Stimulated activated CD8-positive, alpha-beta memory T cell treated with anti-CD3 and anti-CD28 coated beads, Interleukin-4, amount 100 ng/mL, for 1 hour (primary cell): ENCODE measurements at places on chromosomes 3 and 15.

GRCh38 chr3:59240666-59241255 lies 190.9 kb upstream of the CFAP20DC start:
- no peak for DNase-seq

- DNase-seq: no peak
Measured at GRCh38 chr3:78847603-78848002, 920.2 kb downstream of the ROBO1 start.

DNA sequence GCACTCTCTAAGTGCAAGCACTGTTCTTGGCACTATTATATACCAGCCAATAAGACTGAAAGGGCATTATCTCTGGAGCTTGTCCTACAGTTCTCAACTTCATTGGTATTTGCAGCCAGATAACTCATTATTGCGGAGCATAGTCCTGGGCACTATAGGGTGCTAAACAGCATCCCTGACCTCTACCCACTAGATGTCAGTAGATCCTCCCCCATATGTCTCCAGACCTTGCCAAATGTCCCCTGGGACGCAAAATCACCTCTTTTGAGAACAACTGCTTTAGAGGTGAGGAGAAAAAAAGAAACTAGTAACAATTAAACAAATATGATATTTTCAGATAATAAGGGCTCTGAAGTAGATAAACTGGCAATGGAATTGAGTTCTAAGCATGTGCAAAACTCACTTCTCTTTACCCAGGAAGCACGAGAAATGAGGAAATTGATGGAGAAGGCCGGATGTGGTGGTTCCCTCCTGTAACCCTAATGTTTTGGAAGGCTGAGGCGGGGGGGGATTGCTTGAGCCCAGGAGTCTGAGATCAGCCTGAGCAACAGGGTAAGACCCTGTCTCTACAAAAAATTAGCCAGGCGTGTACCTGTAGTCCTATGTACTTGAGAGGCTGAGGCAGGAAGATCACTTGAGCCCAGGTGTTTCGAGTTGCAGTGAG lies 61.4 kb downstream of the FRMD4B start:
- DNase-seq: no peak

DNA sequence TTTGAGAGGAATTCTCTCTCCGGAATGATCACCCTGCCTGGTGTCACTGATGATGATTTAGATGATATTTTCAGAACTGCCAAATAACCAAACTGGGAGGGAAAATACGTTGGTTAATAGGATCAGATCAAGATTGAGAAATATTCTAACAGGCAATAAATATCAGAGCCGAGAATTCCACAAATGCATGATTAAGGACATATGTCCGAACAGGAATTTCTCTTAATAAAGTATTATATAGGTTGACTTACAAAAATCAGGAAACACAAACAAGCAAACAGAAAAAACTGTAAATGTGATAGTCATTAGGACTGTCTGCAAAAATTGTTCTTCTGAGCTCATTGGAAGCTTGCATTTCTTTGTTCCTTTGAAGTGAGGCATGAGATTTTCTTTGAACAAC lies 75.1 kb upstream of the PHLDB2 start:
- no peak for DNase-seq

- no peak for DNase-seq
Measured at GRCh38 chr3:55544219-55544618, 57.1 kb upstream of the WNT5A start.

GRCh38 chr15:99185414-99186130 lies 63.8 kb downstream of the TTC23 start:
- no peak for DNase-seq

GRCh38 chr15:66765478-66766281 lies 63.6 kb downstream of the SMAD6 start:
- DNase-seq: no peak

DNA sequence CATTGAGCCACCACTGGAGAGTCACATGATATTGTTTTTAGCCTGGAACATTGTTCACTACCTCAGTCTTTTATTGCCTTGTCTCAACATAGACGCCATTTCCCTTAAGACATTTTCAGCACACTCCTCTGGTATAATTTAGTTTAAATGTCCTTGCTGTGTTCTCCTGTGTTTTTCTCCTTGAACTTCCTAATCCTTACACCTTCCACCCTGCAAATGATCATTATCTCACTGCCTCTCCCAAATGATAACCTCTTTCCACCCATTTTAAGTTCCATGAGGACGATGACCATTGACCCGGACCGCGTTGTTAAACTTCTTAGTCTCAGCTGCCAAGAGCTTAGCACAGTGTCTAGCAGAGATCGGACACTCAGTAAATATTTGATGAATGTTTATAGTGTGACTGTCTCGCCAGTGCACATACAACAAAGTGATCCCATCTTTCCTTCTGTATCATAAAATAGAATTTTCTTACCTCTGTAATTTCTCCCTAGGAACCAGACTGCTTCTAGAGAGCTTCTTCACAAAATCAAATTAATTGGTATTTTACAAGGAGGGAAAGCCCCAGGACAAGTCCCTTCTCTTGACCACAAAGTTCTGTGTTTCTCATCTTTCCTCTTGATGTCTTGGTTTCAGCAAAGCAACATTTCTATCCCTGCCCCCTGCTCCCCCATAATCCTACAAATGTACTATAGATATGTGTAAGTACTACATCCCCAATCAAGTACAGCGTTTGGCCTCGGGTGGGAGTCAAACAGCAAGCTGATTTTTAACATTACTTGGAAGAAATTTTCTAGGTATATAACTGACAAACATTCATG lies 429.6 kb downstream of the LPP start:
- DNase-seq: no peak

DNA sequence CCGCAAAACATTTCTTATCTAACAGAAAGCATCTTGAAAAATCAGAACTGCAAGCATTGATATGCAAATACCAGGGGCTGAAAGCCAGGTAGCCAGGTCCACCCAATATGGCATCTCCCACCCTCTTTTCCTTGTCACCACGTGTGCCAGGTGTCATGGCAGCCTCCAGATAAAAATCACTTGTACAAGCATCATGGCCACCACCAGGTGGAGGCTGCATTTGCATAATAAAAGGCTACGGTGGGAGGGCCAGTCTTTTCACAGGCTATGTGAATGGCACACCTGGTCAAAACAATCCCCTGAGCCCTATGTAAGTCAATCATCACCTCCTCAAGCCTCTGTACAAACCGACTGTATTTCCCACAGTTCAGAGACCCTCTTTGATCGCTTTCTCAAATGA lies 1233.1 kb upstream of the ALCAM start:
- no peak for DNase-seq

- peak; percentile 25 for DNase-seq
Measured at GRCh38 chr3:40179016-40179415, 130.5 kb upstream of the EIF1B start.

DNA sequence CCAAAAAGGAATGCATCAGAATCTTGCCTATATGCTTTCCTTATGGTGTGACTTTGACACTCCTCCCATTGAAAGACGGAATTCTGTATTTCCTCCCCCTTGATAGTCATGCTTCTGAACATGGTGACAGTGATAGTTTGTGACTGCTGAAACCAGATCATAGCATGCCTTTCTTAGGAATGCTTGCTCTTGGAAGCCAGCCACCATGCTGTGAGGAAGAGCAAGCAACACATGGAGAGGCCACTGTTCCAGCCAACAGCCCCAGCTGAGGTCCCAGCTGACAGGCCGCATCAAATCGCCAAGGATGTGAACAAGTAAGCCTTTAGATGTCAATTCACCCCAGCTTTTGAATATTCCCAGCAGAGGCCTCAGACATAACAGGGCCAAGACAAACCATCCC lies 100.1 kb downstream of the IGF2BP2 start:
- DNase-seq: no peak

DNA sequence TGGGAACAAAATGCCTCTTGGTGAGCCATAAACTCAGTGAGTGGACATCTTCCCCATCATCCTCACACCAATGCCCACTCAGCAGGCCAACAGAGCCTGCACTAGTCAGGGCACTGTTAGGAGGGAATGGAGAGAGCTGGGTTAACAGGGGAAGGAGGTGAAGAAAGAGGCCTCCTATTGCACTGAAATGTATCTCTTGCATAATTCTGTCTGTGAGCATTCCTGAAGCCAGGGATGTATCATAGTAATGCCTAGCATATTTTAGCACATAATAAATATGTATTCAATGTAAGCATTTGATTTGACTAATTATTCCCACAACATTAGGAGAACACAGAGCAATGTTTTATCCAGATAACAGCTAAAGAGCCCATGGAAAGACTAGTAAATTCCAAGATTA lies 81.2 kb downstream of the ANO10 start:
- DNase-seq: no peak

- no peak for DNase-seq
Measured at GRCh38 chr3:99950921-99951320, 133.3 kb downstream of the CMSS1 start.

GRCh38 chr3:35088943-35089342 lies 550.4 kb upstream of the ARPP21 start:
- no peak for DNase-seq

- DNase-seq: no peak
Measured at GRCh38 chr3:8730656-8731055, 2.9 kb upstream of the CAV3 start.

DNA sequence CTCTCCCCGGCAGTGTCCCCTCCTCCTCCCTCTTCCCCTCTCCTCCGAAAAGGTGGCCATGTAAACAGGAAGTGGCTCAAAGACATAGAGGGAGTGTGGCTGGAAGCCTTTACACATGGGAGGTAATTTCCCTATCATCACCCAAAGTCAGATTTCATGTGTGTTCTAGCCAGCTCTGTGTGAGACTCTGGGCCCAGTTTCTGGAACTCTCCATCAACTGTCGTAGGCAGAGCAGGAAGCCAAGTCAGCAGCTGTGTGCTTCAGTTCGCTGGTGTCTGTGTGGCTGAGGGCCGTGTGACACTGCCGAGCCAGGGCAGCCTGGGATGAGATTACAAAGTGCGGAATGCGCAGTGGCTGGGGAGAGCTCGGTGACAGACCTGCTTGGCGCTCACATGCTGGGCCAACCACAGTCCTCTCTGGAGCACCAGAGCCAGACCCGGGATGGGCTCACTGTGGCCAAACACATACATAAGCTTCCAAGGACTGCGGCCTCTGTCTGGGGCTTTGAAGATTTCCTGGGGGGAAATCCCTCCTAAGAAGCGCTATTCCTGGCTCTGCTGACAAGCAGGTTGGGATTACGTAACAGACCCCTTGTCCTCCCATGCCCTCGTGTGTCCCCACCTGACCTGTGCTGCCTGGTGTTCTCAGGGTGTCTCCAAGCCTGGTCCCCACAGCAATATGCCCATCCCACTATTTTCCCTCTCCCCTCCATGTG lies 50.7 kb downstream of the UMPS start:
- DNase-seq: no peak

DNA sequence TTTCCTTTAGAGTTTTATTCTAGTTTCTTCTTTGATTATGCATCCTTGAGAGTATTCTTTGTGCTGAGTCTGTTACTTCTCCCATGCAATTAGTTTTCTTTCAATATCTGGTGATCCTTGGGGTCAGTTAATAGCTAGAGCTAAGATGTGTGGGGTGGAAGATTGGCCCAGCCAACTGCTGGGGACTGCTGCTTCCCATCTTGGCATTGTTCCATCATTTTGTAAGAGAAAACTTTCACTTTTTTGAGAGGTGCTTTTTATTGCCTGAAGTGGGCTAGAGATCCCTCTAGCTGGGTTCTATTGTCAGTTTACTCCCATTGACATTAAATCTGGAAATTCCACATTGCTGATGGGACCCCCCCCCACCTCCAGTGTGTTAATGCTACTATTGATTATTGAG lies 15.4 kb downstream of the BCL2L10 start:
- DNase-seq: no peak

- no peak for DNase-seq
Measured at GRCh38 chr15:99053380-99054024, 45.9 kb upstream of the PGPEP1L start.

DNA sequence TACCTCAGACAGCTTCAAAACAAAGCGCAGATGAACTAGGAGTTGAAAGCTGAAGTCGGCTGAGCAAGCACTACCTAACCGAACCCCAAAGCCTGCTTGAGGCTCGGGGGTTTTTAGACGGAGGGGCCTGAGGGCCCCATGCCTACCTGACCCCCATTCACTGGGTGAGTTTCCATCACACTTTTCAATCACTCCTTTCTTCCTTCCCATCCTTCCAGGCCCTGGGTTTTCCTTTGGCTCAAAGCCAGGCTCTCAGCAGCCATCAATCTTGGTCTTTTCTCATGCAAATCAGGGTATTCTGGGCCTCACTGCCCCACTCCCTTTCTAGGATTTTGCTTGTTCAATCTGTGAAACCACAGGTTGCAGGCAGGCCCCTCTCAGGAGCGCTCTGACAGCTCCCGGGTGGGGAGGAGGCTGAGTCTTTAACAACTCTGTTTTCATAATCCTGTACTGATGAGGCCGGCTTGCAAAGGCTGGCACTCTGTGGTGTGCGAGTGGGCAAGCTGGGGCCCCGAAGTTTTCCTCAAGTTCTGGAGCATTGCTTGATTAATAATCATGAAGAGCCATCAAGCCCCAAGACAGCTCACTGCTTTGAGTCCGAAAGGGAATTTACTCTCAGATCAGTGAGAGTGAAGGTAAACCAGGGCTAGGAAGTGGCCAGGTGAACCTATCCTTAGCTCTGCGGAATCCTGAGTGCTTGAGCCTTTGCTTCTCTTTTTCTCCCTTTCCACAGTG lies 97.6 kb downstream of the FRMD4B start:
- DNase-seq: no peak

GRCh38 chr3:100518983-100519382 lies 26.6 kb downstream of the TMEM45A start:
- no peak for DNase-seq

- no peak for DNase-seq
Measured at GRCh38 chr3:105608623-105609022, 241.9 kb downstream of the ALCAM start.

- DNase-seq: no peak
Measured at GRCh38 chr3:37093481-37093880, 80.9 kb downstream of the LRRFIP2 start.

GRCh38 chr3:71401695-71402231 lies 181.8 kb downstream of the FOXP1 start:
- no peak for DNase-seq

DNA sequence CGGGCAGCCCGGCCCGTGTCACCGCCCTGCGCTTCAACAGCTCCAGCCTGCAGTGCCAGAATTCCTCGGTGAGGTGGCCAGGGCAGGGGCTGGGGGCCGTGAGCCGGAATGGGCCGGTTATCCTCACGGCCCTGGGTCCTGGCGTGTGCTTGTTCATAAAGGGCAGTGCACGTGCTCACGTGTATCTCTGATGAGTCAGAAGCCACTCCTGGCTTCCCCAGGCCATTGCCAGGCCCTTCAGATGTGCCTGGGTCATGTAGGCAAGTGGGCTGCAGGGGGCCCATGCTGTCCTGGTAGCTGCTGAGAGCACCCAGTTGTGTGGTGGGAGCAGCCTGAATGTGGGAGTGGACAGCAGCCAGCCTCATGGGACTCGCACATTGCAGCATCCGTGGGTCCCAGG lies 29.2 kb downstream of the PLXNA1 start:
- DNase-seq: no peak
